ENCODE measurements at places on chromosomes 12 and 14. TPM values are rescaled to one million over a fixed set of nuclear protein-coding genes. Genes with fewer than 3 reads are reported as not detected.

The PSMB5 gene
- total RNA-seq: 209 TPM

The GLIPR1L1 gene
- total RNA-seq: not detected

The FLRT2 gene
- 2.8 TPM for total RNA-seq

The RPS26 gene
- total RNA-seq: 63.3 TPM

The ART4 gene
- total RNA-seq: 3.5 TPM

The SLC38A1 gene
- total RNA-seq: 45.5 TPM

The SMOC1 gene
- 0.40 TPM for total RNA-seq

The GPX2 gene
- total RNA-seq: 0.12 TPM

The RPGRIP1 gene
- not detected for total RNA-seq
